AG10803 (cell line): ENCODE measurements at places on chromosomes 3 and 15.

GRCh38 chr3:16477521-16477920, 36.0 kb downstream of the RFTN1 start:
- peak; percentile 58 for DNase-seq

DNA sequence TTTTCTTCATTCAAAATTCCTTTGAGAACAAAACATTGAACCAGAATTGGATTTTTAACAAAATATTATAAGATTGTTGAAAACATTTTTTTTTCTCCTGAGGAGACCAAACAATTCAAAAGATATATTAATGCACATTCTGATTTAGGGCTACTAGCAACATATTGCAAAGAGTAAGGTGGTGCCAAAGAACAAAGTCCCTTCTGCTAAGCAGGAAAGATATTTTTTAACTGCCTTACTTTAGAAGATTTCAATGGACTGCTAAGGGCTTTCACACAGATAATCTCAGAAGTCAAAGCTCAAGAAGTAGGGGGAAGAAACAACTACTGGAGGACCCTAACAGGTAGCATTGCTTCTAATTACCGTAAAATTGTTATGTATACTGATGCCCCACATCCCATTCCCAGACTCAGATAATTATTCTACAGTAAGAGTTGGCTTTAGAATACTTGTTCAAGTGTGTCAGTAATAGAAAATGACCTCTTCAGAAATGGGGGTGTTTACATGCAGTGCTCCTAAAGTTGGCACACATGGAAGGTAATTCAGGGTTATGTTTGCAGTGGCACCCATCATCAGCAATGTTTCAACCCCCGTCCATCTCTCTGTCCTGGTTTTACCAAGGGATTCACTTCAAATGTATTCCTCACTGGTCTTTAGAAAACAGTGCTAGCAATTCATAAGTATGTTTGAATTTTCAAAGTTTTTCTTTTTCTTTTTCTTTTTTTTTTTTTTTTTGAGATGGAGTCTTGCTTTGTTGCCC, 354.7 kb downstream of the ZBTB20 start:
- no peak for DNase-seq

DNA sequence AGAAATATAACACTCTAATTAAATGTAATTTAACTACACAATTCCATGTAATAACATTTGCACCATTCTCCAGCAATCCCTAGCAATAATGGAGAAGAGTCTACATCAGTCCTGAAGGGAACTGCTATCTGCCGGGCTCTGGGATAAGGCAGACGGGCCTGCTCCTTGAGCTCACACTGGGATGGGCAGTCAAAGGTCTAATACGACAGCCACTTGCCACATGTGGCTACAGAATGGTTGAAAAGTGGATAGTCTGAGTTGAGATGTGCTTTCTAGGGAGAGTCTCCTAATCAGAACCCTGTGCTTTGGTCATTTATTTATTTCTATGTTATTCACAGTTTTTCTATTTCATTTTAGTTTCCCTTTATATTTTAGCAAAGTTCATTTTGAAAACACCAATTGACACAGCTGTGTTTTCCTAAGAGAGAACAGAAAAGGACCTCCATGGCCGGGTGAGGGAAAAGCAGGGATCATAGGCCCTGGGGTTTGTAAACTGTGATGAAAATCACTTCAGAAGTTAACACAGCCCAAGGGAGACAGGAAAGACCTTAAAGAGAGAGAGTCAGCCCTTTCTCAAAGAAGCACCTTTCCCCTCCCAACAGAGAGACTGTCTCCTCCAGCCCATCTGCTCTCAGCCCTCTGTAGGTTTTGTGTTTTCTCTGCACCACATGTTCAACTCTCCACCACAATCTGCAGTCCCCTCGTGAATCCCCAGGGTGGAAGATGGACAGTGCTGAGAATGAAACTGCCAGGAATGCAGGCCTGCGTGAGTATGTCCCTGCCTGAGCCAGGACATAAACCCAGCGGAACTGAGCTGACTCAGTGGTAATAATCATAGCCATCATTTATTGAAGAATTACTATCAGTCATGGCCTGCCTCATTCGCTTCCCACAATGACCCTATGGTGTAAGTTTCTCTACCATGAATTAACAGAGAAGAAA, 11.6 kb downstream of the FSIP1 start:
- peak; percentile 97 for DNase-seq

DNA sequence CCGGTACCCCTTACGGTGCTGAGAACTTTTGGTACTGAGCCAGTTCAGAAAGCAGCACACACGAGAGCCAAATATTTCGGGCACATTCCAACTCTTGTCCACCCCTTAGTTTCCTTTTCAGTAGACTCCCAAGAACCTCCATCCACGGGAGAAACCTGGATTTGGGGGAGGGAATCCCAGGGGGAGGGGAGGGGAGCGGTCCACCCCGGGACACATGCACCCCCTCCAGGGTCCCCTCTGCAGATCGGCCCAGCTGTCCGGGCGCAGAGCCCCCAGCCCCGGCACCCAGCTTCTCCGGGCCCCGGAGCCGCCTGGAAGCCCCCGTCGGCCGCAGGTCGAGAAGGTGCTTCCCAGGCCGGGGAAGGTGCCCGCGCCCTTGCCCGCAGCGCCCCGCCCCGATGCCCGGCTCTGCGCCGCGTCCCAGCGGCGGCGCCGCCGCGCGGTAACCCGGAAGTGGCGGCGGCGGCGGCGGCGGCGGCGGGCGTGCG, 455 bp upstream of the ABHD17C start:
- DNase-seq: peak; percentile 48

DNA sequence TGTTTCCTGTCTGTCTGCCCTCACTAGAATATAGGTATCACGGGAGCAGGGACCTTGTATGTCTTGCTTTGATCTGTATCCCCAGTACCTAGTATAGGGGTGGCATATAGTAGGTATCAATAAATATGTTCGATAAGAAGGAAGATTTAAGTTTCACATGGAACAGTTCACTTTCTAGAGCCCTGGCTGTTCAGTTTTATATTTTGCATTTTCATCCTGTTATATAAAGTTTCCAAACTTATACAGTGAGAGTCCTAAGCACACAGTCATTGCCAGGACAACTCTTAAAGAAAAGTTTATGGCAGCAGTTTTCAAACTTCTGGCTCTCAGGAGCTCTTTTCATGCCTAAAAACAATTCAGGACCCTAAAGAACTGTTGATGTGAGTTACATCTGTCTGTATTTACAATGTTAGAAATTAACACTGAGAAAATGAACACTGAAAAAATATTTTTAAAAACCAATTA, 13.4 kb downstream of the ITPR1 start:
- no peak for DNase-seq

DNA sequence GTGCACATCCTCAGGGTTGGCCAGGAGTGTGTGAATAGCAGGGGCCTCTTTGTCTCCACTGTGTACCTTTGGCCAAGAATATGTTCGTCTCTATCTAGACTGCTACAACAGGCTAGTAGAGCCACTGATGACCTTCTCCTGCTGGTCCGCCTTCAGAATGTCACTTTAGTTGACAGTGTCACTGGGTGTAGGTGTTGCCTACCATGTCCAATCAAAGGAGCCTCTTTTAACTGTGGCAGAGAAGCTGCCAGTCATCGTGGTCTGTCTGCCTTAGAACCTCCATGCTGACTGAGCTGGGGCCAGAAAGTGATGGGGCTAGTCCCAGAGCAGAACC, 40.1 kb downstream of the OXSR1 start:
- DNase-seq: no peak

DNA sequence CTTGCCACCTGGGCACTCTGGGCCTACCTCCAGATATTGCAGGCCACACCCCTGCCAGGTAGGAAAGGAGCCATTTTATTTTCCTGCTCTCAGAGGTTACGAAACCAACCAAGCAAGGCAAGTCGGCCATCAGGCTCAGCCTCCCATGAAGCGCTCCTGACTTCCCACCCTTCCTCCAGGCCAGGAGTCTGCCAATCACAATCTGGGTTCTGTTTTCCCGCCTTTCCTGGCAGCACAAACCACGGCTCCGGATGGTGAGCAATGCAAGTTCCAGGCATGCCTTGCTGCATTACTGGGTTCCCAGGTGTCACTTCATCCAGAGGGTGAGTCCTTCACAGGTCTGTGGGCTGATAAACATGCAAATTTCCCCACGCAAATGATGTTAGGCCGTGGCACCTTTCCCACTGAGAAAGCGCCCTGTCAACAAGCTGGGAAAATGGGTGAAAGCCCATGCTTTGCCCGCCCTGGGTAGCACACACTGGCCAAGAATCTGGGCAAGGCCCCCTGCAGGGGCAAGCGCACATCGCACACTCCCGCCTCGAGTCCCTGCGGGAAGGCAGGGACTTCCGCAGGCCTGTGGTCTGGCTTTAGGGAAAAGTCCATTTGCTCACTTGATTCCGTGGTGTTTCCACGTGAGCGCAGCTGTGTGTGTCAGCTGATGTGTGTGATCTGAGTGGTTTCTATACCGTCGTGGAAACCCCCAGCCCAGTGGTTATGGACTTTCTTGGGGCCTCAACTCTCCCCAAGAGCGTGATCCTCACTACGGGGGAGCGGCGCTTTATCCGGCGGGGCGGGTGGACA, 61.6 kb upstream of the RYK start:
- DNase-seq: peak; percentile 69

- DNase-seq: no peak
Measured at GRCh38 chr3:36165509-36166290, 214.6 kb upstream of the STAC start.

- peak; percentile 34 for DNase-seq
Measured at GRCh38 chr15:99435877-99436541, 129.8 kb upstream of the MEF2A start.

GRCh38 chr15:55742498-55742926, 440 bp downstream of the PRTG start:
- DNase-seq: no peak

DNA sequence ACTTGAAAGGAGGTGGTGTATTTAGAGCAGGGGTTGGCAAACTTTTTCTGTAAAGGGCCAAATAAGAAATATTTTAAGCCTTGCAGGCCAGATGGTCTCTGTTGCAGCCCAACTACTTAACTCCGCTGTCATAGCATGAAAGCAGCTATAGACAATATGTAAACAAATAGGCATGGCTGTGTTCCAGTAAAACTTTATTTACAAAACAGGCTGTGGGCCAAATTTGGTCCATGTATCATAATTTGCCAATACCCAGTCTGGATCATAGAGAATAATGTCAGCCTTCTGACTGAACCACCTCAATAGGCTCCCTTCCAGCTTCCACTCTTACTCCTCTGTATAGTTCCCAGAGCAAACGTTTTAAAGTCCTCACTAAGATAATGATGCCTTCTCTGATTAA, 638.8 kb upstream of the CFAP20DC start:
- no peak for DNase-seq

DNA sequence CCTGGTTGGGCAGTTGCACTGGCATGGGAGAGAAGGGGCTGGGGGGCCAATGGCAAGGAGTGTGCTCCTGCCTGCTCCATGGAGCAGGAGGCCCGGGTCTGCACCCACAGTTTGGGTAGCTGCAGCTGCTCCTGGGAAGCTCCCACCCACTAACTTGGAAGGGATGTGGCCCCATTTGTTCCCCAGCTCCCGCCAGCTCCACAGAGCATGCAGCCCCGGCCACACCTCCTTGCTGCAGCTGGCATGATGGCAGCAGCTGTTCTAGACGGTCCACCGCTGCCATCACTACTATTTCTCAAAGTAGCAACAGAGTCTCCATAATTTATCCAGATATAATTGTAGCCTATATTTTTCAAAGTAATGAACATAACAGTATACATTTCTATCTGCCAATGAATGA, 65.8 kb downstream of the PIK3CB start:
- no peak for DNase-seq

DNA sequence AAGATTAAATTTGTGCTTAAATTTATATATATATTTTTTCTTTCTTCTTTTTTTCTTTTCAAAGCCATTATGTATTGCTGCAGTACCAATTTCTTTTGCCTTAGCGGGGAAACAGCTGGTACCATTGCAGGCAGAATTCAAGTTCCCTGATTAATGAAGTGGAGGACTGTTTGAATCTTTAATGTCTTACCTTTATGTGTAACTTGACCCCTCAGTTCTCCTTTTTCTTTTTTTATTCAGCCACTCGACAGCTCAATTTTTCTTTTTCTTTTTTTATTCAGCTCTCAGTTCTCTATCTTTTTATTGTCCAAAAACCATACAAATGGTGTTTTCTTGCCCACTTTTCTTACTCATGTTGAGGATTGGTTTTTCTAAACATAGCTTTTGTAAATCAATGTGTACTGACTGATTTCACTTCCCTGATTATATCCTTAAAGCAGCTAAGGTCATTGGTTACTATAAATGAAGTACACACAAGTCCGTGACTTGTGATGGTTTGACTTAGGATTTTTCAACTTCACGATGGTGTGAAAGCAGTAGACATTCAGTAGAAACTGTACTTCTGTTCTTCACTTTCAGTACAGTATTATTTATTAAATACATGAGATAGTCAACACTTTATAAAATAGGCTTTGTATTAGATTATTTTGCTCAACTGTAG, 22.8 kb downstream of the ATP2C1 start:
- DNase-seq: no peak

DNA sequence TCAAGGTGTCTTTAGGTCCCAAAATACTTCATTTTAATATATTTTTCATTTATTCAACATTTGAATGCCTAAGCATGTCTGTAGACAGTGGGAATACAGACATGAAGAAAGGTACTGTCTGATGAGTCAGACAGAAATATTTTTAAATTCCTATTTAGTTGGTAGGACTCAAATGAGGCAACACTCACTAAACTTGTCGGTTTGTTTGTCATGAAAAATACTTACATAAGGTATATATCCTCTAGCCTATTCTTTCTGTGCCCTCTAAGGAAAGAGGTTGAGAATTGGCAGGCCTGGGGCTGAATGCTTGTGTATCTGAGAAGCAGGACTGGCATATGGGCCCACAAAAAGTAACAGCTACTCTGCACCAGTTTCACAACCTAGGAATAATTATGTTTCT, 423.6 kb upstream of the MDFIC2 start:
- DNase-seq: peak; percentile 62
